RWPE2 (cell line): ENCODE measurements at places on chromosomes 3 and 15.

GRCh38 chr3:172201136-172201869 lies 161.9 kb downstream of the FNDC3B start:
- no peak for DNase-seq

GRCh38 chr15:64503640-64504039 lies 43.3 kb downstream of the ZNF609 start:
- DNase-seq, result no peak

DNA sequence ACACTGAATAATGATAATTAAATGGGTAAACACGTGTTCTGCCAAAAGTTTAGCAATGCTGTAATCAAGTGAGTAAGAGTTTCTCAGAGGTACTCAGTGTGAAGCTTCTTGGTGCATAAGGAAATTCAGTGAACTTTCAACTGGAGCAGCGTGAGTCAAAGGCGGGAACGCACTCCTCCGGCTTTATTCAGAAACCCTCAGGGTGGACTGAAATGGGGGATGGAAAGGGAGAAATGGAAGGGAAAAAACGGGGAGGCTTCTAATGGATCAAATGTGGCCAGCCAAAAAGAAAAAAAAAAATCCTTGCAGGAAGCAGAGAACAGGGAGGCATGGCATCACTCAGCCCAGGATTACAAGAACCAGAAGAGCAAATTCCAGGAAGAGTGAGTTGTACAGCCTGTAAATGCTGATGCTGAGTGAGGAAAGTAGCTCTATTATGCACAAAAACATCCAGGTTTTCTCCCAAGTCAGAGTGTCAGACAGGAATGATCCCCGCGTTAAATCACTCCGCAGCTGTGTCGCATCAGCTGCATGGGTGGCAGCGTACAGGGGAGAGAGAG lies 85.3 kb downstream of the ASB7 start:
- DNase-seq, result no peak

DNA sequence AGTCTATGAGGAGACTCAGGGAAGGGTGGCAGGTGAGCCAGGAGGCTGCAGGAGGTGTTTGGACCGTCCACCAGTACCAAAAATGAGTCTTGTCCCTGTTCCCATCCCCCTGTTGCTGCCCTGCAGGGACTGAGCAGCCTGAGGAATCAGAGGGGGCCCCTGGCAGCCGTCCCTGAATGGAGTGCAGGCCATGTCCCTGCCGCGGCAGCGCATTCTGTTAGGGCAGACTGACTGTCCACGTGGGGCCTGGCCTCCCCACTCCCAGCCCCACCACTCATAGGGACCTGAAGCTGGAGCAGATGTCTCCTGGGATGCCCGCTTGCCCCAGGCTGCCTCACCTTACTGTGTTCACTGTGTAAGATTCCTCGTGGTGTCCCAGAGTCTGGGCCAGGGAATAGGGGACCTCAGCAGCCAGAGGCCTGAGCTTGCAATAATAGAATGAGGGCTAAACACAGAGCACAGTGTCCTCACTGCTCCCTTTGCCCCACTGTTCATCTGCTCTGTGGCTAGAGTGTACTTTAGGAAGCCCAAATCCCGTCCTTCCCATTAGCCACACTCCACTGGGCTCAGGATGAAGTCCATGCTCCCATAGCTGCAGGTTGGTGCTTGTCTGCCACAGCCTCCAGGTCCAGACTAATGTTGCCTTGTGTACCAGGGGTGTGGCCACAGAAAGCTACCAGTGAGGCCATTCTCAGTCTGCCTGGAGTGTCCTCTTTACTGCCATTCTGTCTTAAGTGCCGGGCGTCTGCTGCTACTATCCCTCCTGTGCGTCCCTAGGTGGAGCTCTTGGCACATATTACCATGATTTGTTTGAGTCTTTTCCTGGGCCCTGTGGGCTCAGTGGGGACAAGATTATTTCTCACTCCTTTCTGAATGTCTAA lies 63.2 kb downstream of the HCN4 start:
- DNase-seq, result peak; percentile 69

GRCh38 chr3:11434017-11434526 lies 161.9 kb downstream of the ATG7 start:
- DNase-seq, result no peak

DNA sequence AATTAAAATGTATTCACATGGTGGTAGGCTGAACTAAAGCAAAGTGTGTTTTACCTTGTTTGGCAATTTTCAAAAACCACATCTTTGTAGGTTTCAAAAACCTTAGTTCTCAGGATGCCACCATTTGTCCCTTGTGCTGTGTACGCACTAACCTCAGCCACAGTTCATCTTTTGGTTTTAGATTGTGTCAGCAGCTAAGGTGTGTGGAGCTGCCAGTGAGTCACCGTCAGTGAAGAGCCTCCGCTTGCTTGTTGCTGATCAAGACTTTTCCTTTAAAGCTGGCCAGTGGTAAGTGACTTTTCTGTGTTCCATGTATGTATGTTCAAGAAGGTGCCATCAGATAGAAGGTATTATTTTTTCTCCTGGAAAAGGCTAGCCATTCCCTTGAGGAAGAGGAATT lies 21.1 kb downstream of the OXNAD1 start:
- DNase-seq, result no peak

DNA sequence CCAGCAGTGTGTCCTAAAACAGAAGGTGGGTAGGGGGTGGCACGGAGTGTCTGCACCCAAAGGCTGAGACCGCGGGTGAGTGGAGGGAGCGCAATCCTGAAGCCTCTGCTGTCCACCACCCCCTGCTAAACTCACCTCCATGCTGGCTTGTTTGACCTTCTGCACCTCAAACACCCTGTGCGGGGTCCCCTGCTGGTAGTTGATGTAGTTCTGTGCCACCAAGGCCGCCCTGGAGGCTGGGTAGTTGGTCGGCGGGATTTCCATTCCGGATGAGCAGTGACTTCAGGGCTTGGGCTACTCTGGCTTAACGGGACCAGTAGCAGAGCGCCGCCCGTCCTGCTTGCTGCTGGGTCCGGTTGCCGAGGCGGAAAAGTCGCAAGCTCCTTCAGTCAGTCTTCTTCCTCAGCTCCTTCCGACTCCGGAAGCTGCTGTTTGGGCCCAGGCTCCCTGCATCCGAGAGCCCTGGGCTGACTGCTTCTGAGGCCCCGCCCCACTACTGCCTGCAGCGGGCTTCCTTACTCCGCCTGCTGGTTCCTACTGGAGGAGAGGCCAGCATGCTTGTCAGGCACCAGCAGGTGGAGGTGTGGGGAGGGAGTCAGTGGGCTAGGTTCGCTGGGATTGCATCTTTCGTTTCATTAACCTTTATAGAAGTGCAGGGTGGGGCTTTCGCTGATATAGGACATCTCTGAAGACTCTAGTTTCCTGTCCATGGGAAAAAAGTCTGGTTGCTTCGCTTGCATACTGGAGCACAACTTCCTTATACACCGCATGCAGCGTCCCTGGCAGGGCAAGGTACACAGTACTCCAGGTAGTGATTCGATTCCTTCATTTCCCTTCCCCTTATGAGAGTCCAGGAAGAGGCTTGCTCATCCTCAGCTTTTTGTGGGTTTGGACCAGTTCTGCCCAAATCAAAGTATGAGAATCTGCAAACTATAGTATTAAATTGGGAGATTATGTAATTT lies at the start of gene LXN:
TSS of gene LXN (minus strand) at position 434 of the 962 bp plus-strand sequence. CDS start at position 264, 170 bp downstream.
- DNase-seq, result peak; percentile 90

GRCh38 chr15:98771541-98771940 lies 123.2 kb downstream of the IGF1R start:
- DNase-seq, result no peak

- DNase-seq, result no peak
Measured at GRCh38 chr3:78670746-78671145, 1097.1 kb downstream of the ROBO1 start.

- DNase-seq, result no peak
Measured at GRCh38 chr3:106175276-106175675, 306.5 kb upstream of the CBLB start.

- DNase-seq, result no peak
Measured at GRCh38 chr3:107797586-107797985, 274.8 kb downstream of the BBX start.

DNA sequence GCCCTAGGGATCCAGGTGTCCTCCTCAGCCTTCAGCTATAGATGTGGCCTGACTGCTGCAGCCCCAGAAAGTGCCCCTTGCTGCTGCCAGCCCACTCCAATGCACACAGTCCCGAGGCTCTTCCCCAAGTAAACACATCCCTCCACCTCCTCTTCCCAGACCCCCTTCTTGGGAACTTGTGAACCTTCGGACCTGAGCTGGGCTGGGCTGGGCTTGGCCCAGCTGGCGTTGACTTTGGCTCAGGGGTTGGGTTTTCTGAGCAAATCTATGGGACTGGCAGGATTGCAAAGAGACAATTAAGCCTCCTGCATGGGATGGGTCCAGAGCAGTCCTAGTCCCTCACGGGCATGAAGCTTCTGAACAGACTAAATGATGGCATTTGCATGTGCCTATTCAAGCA lies 14.7 kb downstream of the VIPR1 start:
- DNase-seq, result no peak

DNA sequence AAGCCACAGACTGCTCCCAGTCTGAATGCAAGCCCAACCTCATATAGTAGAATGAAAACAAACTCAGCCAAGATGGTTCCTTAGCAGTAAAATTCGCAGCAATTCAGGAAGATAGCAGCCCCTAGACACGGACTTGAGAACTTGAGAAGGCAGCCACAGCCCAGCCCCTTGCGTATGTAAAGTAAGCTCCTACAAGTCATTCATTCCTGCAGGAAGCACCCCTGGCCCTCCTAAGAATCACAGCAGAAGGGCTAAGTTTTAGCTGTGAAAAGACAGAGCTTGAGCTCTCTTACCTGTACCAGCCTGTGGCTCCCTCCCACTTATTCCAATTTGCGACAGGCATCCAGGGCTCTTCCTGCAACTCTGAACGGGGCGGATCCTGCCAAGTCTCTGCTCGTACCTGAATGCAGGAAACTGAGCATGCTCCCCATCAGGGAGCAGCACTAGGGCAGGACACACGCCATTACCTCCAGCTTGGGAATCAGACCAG lies 136.4 kb downstream of the MAGI1 start:
- DNase-seq, result peak; percentile 63
